ENCODE measurements at places on chromosomes 3 and 15. TPM values are rescaled to one million over a fixed set of nuclear protein-coding genes. Genes with fewer than 3 reads are reported as not detected.

DNA sequence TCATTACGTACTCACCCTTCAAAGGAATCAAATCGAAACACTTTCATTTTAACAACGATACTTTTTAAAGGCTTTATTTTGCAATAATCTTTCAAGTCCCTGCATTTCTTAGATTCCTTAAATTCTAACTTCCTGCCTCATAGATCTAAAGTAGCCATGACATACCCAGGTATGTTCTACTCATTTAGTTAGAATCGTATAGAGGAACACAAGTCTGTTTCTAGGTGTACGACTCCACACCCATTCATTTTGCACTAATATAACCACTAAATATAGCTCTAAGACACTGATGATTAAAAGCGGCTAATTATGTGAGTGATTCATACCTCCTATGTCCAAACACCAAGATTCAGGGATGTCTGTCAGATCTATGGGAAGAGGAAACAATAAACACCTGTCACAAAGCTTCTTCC is 1.3 kb downstream of the ATP13A3 start:
- DNase-seq = peak; percentile 44

DNA sequence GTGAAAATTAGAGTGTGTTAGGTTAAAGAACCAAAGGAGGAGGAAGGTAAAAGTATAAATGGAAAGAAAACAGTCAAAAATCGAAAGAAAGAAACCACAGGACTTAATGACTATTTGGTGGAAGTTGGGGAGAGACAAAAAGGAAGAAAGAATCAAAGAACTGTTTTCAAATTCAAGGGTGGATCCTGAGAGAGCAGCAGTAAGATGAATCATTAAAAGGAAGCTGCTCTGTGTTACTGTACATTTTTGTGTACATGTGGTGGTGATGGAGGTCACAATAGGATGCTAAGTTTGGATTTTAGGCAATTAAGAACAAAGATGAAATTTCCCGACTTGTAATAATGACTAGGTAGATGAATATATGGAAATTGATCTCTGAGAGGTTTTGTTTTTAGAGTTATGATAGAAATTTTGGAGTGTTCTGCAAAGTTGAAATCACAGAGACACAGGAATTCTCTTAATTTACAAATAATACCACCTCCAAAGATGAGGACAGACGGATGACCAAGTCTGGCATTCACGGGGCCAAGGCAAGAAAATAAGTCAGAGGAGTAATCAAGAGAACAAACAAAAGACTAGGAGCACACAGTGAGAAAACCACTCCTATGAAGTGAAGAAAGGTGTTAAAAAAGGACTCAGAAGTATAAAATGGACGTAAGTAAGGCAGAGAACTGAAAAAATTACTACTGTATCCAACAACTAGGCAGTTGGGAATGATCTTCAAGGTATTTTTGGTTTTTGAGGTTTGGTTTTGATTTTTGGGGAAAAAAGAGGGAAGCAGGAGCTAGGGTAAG is 7.1 kb downstream of the DHX36 start:
- DNase-seq = no peak

GRCh38 chr3:133489466-133490085 is 83.9 kb upstream of the CDV3 start:
- peak; percentile 60 for DNase-seq

GRCh38 chr3:169659820-169660674 is 3.5 kb downstream of the MECOM start:
- DNase-seq = no peak

- peak; percentile 5 for DNase-seq
These were observed 242.0 kb upstream of the GOLGA6L4 start for GRCh38 chr15:83993591-83993990.

GRCh38 chr3:66400411-66401156 is 100.2 kb downstream of the LRIG1 start:
- no peak for DNase-seq

- no peak for DNase-seq
These were observed 31.7 kb upstream of the FRMD4B start for GRCh38 chr3:69417541-69418078.

DNA sequence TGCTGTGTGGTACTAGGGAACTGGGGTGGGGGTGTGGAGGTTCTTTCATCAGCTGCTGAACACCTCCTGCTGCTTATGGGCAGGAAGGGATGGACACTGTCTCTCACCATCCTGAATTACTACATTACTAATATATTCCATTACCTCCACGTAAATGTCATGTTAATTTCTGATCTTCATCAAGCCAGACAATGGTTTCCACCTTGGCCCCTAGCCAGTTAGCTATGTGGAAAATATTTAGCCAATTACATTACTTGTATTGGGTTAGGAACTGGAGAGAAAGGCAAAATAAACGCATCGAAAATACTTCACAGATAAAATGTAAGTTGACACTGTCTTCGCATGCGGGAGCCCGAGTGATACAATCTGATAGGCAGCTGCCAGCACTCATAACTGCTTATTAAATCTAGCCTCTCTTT is 95.1 kb downstream of the FOXP1 start:
- no peak for DNase-seq

GRCh38 chr3:10531031-10531430 is 25.6 kb upstream of the ATP2B2 start:
- DNase-seq = no peak

GRCh38 chr3:159771865-159772611 is 216.6 kb upstream of the IL12A start:
- peak; percentile 45 for DNase-seq

- DNase-seq = peak; percentile 21
These were observed 244.5 kb downstream of the FGF12 start for GRCh38 chr3:192482809-192483208.

- no peak for DNase-seq
These were observed 88.5 kb upstream of the ABHD17C start for GRCh38 chr15:80606511-80607071.

DNA sequence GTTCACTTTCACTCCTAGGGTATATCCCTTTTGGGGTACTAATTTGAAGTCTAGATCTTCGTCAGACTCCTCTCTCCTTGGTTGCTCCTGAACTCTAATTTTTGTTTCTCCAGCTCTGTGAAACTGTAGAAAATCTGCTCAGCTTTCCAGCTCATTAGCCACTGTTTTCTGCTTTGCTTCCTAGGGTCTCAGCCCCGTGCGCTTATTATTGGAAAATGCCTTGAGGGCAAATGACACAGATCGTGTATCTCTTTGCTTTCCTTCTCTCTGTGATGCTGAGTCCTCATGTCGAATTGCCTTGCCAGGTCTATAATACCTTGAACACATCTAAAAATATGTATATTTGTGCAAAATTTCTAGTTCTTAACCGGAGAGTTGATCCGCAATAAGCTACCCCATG is 731.1 kb downstream of the EDEM1 start:
- peak; percentile 19 for DNase-seq

GRCh38 chr15:75578173-75578947 is 755 bp downstream of the PTPN9 start:
- DNase-seq = peak; percentile 22

- no peak for DNase-seq
These were observed 24.7 kb downstream of the PXK start for GRCh38 chr3:58357402-58357801.

- DNase-seq = no peak
These were observed 13.7 kb downstream of the CA12 start for GRCh38 chr15:63367900-63368299.

- no peak for DNase-seq
These were observed 15.8 kb upstream of the KCNMB2 start for GRCh38 chr3:178520451-178520850.

The ITPKA gene
- total RNA-seq = 16.8 TPM

The KLF13 gene
- 11.4 TPM for total RNA-seq

The THRB gene
- 9.7 TPM for total RNA-seq

The XCR1 gene
- total RNA-seq = not detected

The RPL22L1 gene
- 40.0 TPM for total RNA-seq

The LRRC31 gene
- total RNA-seq = 0.04 TPM

The EIF4A2 gene
- total RNA-seq = 204 TPM

The MRAS gene
- total RNA-seq = 5.3 TPM

The JMJD7 gene
- total RNA-seq = 13.7 TPM

All from PC-3 (cell line).